H4 (cell line): ENCODE measurements at places on chromosomes 12 and 14. TPM values are rescaled to one million over a fixed set of nuclear protein-coding genes. Genes with fewer than 3 reads are reported as not detected.

GRCh38 chr14:57058319-57058718 lies 210.4 kb downstream of the EXOC5 start:
- no peak for DNase-seq

- no peak for DNase-seq
Measured at GRCh38 chr12:124188084-124188483, 106.8 kb upstream of the RFLNA start.

DNA sequence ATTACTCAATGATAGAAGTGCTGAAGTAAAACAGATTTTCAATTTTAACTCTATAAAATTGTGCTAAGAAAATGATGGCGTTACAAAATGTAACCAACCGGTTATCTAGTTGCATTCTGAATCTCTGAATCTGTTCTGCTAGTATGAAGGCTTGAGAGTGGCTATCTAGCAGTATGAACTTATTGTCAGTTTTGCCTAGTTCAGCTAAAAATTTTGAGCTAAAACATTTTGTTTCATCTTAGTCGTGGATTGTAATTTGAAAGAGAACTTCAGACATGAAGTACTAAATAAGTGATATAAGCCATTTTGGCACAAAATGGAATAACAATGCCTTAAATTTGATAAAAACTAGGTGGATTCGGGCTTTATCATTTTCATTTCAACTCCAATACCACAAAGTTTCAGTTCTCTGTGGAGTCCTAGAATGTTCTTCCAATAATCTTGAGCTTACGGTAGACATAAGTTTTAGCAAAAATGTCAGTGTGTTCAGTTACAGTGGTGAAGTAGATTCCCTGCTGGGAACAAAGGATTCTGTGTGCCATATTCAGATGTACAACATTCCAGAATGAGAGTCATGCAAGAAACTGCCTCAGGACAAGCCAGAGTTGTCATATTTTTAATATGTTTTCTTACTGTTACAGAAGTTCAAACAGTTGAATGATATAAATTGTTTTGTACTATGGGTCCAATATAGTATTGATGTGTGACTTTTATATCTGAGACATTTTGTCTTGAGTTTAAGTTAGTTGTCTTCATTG lies 28.1 kb downstream of the ATP6V1D start:
- DNase-seq, result no peak

The TAS2R7 gene
- not detected in 2 replicates for total RNA-seq

DNA sequence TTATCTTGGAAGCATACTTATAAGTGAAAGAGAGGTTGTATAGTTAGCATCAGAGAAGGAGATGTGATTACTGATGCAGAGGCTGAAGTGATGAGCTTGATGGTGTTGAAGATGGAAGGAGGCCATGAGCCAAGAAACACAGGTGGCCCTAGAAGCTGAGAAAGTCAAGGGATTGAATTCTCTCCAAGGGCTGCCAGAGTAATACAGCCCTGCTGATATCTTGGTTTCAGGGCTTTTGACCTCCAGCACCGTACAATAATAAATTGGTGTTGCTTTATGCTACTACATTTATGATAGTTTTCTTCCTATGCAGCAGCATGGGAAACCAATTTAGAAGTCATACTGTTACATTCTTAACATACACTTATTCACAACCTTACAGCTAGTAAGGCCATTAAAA lies 1133.3 kb downstream of the AACS start:
- DNase-seq, result no peak

DNA sequence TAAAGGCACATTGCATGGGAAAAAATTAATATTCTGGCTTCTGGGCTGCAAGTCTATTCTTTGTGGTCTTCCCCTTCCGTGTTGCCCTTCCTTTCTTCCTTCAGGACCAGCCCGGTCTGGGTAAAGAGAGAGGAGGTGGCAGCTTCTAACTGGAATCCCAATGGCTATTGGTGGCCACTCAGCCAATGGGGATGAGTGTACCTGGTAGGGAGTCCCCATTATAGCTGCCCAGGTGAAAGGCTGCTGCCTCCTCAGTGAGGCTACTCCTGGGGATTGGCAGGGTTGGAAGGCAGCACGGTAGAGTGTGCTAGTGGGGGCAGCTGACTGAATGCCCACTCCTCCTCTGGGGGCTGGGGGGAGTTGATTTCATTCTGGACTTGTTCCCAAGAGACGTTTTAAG lies 112.6 kb downstream of the RBM19 start:
- DNase-seq, result no peak

The HOMEZ gene
- total RNA-seq, result 9.8 and 11.4 TPM in 2 replicates
